ENCODE measurements at places on chromosomes 3 and 15.

- DNase-seq = no peak
These were observed 18.3 kb upstream of the VGLL3 start for GRCh38 chr3:87009271-87009670.

- no peak for DNase-seq
These were observed 298.2 kb upstream of the SLCO3A1 start for GRCh38 chr15:91555312-91555711.

GRCh38 chr3:152123457-152123856, 145.3 kb upstream of the MBNL1 start:
- no peak for DNase-seq

DNA sequence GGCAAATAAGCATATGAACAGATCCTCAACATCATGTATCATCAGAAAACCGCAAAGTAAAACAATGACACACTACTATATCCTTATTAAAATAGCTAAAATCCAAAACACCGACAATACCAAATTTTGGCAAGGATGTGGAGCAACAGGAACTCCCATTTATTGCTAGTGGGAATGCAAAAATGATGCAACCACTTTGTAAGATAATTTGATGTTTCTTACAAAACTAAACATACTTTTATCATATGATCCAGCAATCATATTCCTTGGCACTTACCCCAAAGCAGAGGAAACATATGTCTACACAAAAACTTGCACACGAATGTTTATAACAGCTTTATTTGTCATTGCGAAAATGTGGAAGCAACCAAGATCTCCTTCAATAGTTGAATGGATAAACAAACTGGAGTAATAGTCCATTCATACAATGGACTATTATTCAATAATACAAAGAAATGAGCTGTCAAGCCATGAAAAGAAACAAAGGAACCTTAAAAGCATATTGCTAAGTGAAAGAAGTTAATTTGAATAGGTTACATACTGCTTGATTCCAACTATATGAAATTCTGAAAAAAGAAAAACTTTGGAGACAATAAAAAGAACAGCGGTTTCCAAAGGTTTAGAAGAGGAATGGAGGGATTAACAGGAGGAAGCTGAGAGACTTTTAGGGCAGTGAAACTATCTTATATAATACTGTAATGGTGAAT, 172.0 kb downstream of the VPS13C start:
- no peak for DNase-seq

DNA sequence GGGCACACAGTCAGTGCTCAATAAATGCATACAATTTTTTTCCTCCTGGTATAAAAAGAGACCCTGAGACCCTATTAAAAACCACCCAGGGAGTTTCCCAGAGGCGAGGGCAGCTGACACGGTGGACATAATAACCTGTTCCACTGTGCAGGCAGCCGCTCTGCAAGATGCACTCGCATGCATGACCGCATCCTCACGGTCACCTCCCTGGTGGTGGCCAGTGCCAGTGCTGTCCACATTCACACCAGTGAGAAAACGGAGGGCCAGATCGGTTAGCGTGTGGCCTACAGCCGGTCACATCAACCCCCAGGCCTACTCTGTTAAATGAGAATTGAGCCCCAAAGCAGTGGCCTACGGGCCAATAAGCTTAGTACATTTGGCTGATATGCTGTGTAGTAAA, 24.8 kb downstream of the SH3BP5 start:
- no peak for DNase-seq

DNA sequence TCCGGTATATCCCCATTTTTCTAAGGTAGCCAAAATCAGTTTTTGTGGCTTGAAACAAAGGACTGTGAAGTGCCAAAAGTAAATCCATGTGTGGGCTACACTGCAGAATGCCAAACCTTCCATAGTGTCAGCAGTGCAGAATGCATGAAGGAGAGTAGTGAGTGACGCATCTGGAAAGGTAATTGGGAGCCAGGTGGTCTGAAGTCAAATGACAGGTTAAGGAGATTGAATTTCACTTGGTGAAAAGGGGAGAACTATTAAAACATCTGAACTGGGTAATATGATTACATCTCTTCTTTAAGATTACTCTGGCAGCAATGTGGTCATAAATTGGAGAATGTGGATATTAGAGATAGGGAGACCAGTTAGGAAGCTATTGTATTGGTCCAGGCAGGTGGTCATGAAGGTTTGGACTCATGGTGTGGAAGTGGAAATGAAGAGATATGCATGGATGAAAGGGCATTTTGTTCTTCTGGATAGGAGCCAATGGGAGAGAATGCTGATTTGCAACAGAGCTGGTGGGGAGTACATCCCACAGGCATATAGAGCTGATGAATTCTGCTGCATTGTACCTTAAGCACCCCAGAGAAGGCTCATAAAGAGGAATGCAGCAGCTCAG, 118.2 kb downstream of the ECT2 start:
- no peak for DNase-seq

GRCh38 chr3:109643590-109643989, 306.2 kb upstream of the DPPA4 start:
- DNase-seq = peak; percentile 24

- no peak for DNase-seq
These were observed 390 bp upstream of the TLE3 start for GRCh38 chr15:70098153-70098460.

DNA sequence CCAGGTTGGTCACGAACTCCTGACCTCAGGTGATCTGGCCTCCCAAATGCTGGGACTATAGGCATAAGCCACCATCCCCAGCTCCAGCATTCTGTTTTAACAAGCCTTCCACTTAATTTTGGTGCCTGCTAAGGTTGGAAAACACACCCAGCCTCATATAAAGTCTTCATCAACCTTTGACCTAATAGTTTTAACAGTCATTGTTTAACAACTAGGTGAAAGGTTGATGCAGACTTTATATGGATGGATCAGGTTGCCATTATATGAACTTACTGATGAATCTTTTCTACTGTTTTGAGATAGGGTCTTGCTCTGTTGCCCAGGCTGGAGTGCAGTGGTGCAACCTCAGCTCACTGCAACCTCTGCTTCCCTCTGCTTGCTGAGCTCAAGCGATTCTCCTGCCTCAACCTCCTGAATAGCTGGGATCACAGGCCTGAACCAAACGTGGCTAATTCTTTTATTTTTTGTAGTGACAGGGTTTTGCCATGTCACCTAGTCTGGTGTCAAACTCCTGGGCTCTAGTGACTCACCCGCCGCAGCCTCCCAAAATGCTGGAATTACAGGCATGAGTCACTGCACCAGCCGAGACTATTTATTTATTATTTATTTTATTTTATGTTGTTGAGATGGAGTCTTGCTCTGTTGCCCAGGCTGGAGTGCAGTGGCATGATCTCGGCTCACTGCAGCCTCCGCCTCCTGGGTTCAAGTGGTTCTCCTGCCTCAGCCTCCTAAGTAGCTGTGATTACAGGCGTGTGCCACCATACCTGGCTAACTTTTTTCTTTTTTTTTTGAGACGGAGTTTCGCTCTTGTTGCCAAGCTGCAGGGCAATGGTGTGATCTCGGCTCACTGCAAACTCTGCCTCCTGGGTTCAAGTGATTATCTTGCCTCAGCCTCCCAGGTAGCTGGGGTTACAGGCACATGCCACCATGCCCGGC, 3.1 kb upstream of the RPAP1 start:
- DNase-seq = peak; percentile 74

- no peak for DNase-seq
These were observed 277.1 kb downstream of the SUCLG2 start for GRCh38 chr3:67377299-67377698.

DNA sequence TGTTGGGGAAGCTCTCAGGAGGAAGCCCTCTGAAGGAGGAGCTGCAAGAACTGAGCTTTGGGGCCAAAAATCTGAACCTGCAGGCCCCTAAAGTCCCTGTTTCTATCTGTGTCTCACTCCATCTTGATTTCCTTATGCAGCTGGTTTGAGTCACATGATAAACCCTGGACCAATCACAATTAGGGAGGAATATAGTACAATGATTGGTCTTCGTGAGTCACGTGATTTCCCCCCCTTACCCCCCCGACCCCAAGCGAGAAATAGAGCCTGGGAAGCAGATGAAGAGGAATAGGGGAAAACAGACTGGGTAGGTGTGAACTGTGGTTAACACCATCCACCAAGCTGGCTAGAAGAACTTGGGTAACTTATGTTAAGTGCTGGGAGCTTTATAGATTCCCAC, 12.9 kb downstream of the CRABP1 start:
- peak; percentile 57 for DNase-seq
